Activated T-cell treated with anti-CD3 and anti-CD28 coated beads for 1 hour (primary cell): ENCODE measurements at places on chromosomes 1 and 21.

- no peak for DNase-seq
These were observed 113.2 kb upstream of the CYYR1 start for GRCh38 chr21:26686278-26686677.

- DNase-seq, result no peak
These were observed 83.0 kb upstream of the IVNS1ABP start for GRCh38 chr1:185400052-185400451.

DNA sequence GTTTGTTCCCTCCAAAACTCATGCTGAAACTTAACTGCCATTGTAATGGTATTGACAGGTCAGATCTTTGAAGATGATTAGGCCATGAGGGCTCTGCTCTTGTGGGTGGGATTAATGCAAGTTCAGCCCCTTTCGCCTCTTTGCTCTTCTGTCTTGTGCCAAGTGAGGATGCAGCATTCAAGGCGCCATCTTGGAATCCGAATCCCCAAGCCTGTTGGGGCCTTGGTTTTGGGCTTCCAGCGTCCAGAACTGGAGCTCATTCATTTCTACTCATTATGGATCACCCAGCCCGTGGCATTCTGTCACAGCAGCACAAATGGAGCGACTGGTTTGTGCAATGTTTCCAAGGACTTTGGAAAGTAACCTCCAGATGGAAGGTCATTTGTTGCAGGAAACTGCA lies 5.6 kb downstream of the TTC34 start:
- no peak for DNase-seq

DNA sequence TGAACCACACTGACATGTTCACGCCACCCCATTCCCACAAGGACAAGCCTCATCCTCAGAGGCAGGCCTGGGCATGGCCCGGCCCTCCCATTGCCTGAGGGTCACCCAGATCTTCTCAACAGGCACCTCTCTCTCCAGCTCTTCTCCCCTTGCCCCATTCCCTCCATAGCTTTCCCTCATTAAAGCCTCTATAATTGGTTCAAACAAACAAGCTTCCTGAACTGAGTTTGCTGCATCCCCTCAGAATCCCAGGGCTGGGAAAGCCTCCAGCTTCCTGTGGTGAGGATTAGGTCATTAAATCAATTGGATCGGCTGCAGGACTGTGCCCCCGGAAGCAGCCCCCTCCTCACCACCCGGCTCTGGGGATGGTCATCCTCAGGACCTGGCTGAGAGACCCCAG lies 18.9 kb downstream of the CTNNBIP1 start:
- no peak for DNase-seq

GRCh38 chr1:51340380-51340779 lies 10.0 kb upstream of the TTC39A start:
- DNase-seq, result no peak

DNA sequence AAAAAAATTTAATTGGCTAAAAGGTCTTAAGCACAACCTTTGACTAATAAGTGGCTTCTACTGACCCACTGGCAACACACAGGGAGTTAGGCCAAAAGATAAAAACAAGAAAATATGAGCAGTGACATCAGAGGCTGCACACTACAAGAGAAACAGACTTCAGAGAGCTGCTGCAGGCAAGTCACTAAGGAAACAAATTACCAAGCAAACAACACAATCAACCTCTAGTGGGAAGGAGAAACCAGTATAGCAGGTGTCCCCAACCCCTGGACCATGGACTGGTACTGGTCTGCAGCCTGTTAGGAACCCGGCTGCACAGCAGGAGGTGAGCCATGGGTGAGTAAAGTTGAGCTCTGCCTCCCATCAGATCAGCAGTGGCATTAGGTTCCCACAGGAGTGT lies 20.8 kb upstream of the ENSA start:
- DNase-seq, result no peak
